ENCODE measurements at places on chromosomes 16 and 17.

DNA sequence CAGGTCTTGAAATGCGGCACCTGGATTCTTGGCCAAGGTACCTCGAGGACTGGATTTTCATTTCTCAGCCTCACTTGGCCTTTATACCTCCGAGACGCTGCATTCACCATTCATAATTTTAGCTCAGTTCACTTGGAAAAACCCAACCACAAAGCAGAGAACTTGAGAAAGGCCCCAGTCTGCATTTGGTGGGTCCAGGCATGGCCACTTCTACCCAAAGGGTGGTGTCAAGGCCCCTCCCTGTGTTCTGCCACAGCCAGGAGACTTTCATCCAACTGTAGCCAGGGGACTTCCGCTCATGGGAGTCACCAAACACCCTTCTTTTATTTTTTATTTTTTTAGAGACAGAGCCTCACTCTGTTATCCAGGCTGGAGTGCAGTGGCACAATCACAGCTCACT lies 14.7 kb upstream of the TVP23A start:
- no peak for DNase-seq

DNA sequence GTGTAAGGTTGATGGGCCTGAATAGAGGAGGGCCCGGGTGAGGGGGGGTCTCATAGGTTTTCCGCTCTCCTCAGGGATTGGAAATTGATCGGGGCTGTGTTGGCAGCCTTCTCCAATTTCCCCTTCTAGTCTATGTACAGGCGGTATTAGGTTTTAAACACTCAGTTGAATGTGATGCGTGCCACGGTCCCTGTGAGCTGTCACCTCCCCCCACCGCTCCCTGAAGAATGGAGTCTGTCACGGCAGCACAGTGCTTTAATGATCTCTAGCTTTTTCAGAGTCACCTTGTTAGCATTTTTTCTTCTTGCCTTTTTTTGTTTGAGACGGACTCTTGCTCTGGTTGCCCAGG lies 800 bp downstream of the COX4I1 start:
- DNase-seq: no peak

DNA sequence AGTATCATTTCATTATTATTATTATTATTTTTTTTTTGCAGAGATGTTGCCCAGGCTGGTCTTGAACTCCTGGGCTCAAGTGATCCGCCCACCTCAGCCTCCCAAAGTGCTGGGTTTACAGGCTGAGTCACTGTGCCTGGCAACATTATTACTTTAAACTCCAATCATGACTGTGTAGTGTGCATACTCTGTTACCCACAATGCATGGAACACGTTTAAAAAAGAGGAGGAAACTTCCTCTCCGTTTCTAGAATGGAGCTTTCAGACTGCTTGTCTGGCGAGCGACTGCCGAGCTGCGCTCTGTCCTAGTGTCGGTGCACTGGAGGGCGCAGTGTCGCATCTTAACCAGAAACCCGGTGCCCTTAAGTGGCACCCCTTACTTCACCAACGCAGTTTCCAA lies 22.1 kb upstream of the FASN start:
- no peak for DNase-seq

GRCh38 chr16:53888222-53888621 lies 184.3 kb downstream of the FTO start:
- no peak for DNase-seq

- DNase-seq: no peak
Measured at GRCh38 chr17:49225554-49226236, 4.9 kb downstream of the PHOSPHO1 start.

- DNase-seq: no peak
Measured at GRCh38 chr17:61455324-61456060, 3.3 kb downstream of the TBX4 start.

DNA sequence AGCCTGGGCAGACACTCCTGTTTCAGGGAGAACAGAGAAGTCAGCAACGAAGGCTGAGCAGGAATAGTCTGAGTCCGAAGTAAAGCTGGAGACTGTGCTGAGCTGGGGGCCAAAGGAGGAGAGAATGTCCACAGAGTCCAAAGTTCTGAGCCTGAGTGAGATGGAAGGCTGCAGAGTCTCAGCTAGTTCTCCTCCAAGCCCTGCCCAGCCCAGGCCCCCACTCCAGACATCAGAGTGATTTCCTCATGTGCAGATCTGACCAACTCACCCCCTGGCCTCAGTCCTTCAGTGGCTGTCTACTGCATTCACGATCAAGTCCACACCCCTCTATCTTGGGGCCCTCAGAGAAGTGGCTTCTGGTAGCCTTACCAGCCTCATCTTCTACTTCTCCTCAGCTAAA lies 21.6 kb downstream of the SLC13A5 start:
- no peak for DNase-seq

DNA sequence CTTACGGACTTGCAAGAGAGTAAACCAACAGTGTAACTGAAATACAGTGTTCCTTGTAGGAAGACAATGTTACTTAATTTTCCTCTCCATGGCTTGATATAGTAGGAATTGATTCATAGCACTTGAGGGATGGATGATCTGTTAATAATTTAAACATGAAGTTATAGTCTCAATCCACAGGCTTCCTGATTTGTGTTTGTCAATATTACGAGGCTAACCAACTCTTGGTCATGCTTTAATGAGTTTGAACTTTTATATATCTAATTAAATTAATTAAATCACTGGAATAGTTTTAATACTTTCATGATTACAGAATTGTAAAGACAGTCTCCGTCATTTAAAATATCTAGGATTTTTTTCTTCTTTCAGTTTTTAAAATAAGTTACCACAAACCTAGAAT lies 112.0 kb upstream of the HAS3 start:
- no peak for DNase-seq

DNA sequence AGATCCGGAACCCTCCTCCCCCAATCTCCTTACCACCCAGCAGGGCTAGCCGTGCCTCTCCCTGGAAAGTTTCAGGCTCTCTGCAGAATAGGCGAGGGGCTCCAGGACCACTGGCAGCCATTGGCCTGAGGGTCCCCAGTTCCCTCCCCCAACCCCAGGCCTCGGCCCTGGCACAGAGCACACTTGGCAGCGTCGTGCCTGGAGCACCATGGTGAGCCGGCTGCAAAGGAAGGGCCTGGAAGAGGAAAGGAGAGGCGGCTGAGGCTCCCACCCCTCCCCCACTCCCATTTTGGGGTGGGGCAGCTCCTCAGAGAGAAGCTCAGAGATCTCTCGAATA lies 369 bp upstream of the BTBD17 start:
- no peak for DNase-seq

DNA sequence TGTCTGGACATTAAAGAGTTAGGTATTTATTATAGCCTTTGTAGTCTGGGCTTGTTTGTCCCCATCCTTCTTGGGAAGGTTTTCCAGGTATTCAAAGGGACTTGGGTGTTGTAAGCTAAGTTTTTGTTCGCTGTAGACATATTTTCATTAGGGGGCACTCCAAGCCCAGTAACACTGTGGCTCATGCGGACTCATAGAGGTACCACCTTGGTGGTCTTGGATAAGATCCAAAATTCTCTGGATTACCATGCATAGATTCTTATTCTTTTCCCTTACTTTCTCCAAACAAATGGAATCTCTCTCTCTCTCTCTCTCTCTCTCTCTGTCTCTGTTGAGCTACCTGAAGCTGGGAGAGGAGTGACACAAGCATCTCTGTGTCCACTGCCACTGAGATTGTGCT lies 48.9 kb downstream of the ERCC4 start:
- no peak for DNase-seq

- DNase-seq: no peak
Measured at GRCh38 chr16:19114359-19115147, 789 bp downstream of the ITPRIPL2 start.

DNA sequence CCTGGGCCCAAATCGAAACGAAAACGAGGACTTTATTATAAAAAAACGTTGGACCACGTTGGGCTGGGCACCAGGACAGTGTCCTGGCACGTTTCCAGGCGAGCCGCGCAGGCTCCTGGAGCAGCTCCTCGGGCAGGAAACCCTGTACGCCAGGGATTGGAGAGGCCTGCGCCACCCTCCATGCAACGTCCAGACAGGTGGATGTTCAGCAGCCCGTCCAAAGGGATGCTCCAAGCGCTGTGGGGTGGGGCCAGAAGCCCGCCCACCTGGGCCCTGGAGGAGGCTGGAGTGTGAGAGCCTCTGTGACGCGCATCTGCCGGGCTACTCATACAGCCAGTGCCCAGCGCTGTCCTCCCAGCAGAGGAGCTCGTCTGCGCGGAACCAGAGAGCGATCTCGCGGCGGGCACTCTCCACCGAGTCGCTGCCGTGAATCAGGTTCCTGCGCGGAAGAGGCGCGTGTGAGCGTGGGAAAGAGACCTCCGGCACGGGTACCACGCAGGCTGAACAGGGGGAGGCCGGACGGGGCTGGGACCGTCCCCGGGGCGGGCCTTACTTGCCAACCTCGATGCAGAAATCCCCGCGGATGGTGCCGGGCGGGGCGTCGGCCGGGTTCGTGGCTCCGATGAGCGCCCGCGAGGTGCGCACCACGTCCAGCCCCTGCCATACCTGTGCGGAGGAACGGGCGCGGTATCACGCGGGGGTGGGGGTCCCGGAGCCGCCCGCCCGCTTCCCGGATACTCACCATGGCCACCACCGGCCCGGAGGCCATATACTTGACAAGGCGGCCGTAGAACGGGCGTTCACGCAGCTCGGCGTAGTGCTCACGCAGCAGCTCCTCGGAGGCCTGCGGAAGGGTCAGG lies 785 bp downstream of the NME3 start:
- DNase-seq: no peak

DNA sequence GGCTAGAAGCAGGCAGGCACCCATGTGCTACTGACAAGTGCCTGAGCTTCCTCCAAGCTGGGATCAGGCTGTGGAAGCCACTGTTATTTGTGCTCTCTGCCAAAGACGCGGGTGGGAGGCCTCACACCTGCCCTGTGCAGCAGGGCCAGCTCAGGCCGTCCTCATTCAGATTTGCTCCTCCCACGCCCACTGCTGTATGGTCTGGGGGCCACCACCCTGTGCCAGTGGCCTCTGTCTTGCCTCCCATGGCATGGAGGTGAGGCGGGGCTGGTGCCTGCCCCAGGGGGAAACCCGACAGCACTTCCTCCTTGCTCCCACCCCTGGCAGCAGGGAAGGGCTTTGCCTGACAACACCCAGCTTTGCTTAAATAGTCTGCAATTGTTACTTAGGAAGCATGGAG lies 356.5 kb upstream of the CDH8 start:
- DNase-seq: no peak

- DNase-seq: no peak
Measured at GRCh38 chr16:87305505-87306391, 11.4 kb downstream of the C16orf95 start.

Data from amniotic stem cell (primary cell).